Activated naive CD8-positive, alpha-beta T cell treated with anti-CD3 and anti-CD28 coated beads for 36 hours (primary cell): ENCODE measurements at places on chromosomes 7 and 10. TPM values are rescaled to one million over a fixed set of nuclear protein-coding genes. Genes with fewer than 3 reads are reported as not detected.

DNA sequence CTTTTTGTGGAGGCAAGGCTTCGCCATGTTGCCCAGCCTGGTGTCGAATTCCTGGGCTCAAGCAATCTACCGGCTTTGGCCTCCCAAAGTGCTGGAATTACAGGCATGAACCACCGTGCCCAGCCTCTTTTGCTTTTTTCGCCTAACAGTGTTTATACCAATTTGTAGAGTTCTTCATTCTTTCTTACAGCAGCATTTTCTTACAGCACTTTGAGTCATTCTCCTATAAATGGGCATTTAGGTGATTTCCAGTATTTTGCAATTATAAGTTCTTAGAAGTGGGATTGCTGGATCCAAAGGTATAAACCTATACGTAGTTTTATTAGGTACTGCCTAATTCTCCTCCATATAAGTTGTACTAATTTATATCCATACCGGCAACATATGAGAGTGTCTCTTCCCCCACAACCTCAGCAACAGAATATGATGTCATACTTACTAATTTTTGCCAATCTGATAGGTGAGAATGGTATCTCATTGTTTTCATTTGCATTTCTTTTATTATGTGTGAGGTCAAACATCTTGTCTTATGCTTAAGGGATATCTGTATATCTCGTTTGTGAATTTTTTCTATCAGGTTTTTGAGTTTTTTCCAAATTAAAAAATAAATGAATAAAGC is 39.1 kb downstream of the SUFU start:
- H3K27ac ChIP-seq = no peak overlapping the region
- no peaks in the 10 kb centered on the region for H3K27me3 ChIP-seq
- H3K36me3 ChIP-seq = no peaks in the 10 kb centered on the region

- H3K27ac ChIP-seq = no peak overlapping the region
- peaks cover 9% of the 10 kb centered on the region for H3K4me1 ChIP-seq
- no peak for DNase-seq
Observed at GRCh38 chr7:26035552-26035951, 116.4 kb upstream of the NFE2L3 start.

DNA sequence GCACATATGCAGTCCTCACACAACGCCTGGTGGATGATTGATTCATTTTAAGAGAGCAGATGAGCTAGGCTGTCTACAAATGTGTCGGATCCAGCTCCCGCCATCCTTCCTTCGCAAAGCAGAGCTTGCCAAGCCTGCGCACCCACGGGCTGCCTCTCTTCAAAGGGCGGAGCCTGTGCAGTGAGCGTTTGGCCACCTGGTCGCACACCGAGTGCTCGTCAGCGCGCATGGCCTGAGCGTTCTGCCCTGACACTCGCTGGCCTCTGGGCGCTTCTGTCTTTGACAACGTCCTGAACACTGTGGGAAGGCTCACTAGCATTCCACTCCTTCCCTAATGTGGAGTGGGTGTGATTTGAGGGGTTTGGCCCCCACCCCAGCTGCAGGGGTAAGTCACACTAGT is 47.1 kb upstream of the TMEM72 start:
- H3K27ac ChIP-seq = no peak overlapping the region
- H3K4me3 ChIP-seq = peak overlapping the region; percentile 86
- no peaks in the 10 kb centered on the region for H3K36me3 ChIP-seq
- peaks cover 51% of the 10 kb centered on the region for H3K27me3 ChIP-seq
- peaks cover 16% of the 10 kb centered on the region for H3K4me1 ChIP-seq
- DNase-seq = peak; percentile 23

- DNase-seq = no peak
- no peaks in the 10 kb centered on the region for H3K36me3 ChIP-seq
- peaks cover 14% of the 10 kb centered on the region for H3K4me1 ChIP-seq
- H3K27ac ChIP-seq = no peak overlapping the region
- no peak overlapping the region for H3K4me3 ChIP-seq
Observed at GRCh38 chr7:130481898-130482297, 10.0 kb upstream of the MEST start.

- no peak overlapping the region for H3K27ac ChIP-seq
- H3K4me1 ChIP-seq = no peaks in the 10 kb centered on the region
- peaks cover 42% of the 10 kb centered on the region for H3K27me3 ChIP-seq
- no peaks in the 10 kb centered on the region for H3K36me3 ChIP-seq
- no peak overlapping the region for H3K4me3 ChIP-seq
- no peak for DNase-seq
Observed at GRCh38 chr10:123580426-123580825, 85.7 kb upstream of the GPR26 start.

DNA sequence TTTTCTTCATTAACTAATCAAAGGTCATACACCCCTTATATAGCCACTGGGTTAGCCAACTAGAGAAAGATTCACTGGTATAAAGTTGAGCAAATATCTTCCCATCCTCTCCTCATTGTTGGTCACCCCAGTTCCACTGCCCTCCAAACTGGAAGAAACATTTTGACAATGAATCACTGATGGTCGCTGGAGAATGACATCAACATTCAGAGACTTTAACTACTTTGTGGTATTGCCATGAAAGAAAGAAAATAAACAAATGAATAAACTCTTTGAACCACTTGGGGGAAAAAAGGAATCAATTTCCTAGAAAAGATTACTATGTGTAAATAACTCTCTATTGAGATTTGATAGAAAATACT is 23.4 kb downstream of the HYCC1 start:
- H3K4me1 ChIP-seq = peaks cover 25% of the 10 kb centered on the region
- no peak overlapping the region for H3K27ac ChIP-seq
- no peaks in the 10 kb centered on the region for H3K27me3 ChIP-seq
- peaks cover 31% of the 10 kb centered on the region for H3K36me3 ChIP-seq

- peaks cover 30% of the 10 kb centered on the region for H3K36me3 ChIP-seq
- H3K27ac ChIP-seq = peak overlapping the region; percentile 96
- H3K27me3 ChIP-seq = no peaks in the 10 kb centered on the region
- peaks cover 16% of the 10 kb centered on the region for H3K4me1 ChIP-seq
- peak overlapping the region; percentile 97 for H3K4me3 ChIP-seq
- peak; percentile 7 for DNase-seq
Observed at GRCh38 chr7:74254858-74255379, 720 bp upstream of the RFC2 start.

- H3K4me1 ChIP-seq = peaks cover 5% of the 10 kb centered on the region
- no peak overlapping the region for H3K27ac ChIP-seq
- H3K36me3 ChIP-seq = no peaks in the 10 kb centered on the region
- H3K27me3 ChIP-seq = no peaks in the 10 kb centered on the region
- H3K4me3 ChIP-seq = no peak overlapping the region
Observed at GRCh38 chr7:129550693-129551360, 48.5 kb downstream of the SMKR1 start.

DNA sequence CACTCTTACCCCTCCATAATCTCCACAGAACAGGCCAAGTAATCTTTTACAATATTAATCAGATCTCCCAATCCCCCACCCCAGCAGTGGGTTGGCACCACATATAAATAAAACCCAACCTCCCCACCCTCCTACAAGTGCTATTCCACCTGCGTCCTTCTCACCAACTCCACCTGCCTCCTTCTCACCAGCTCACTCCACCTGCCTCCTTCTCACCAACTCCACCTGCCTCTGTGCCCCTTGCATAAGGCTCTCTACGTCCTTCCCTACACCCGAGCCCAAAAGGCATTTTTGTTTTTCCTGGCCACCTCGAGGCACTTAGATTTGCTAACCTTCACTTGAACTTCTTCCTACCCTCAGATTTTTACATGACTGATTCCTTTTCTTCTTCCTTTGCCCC is 89.7 kb downstream of the ATE1 start:
- H3K27me3 ChIP-seq = no peaks in the 10 kb centered on the region
- no peak overlapping the region for H3K4me3 ChIP-seq
- H3K4me1 ChIP-seq = peaks cover 5% of the 10 kb centered on the region
- no peak overlapping the region for H3K27ac ChIP-seq
- H3K36me3 ChIP-seq = peaks cover 19% of the 10 kb centered on the region

DNA sequence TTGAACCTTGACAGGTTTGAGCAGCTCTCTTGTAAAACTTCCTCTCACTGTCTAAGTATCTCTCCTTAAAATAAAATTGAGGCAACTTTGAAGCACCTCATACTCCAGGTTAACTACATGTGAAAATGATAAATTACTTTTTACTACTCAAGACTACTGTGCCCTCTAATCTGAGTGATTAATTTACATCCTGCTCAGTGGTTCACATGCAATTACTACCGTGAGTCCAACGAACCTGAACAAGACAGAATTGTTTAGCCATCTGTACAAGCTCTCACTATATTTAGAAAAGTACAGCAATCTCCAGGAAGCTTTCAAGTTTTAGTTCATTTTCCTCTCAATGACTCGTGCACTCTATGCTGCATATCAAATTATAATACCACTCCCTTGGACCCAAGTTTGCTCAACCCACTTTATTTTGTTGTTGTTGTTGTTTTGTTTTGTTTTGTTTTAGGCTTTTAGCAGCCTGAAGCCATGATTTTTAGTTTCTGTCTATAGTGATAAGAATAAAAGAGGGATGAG is 21.2 kb downstream of the PDE1C start:
- H3K4me3 ChIP-seq = no peak overlapping the region
- H3K4me1 ChIP-seq = peaks cover 2% of the 10 kb centered on the region
- peaks cover 4% of the 10 kb centered on the region for H3K27me3 ChIP-seq
- no peak for DNase-seq

Gene EN2
- total RNA-seq = not detected

Gene TMEM213
- total RNA-seq = not detected
